ENCODE measurements at places on chromosomes 3 and 15.

- DNase-seq, result no peak
These were observed 16.6 kb downstream of the ABTB1 start for GRCh38 chr3:127689266-127689860.

GRCh38 chr3:111616417-111617105 is 21.4 kb upstream of the ZBED2 start:
- DNase-seq, result no peak

GRCh38 chr15:63025460-63025859 is 17.1 kb upstream of the TPM1 start:
- no peak for DNase-seq

GRCh38 chr15:25783607-25784540 is 79.3 kb downstream of the ATP10A start:
- DNase-seq, result no peak

DNA sequence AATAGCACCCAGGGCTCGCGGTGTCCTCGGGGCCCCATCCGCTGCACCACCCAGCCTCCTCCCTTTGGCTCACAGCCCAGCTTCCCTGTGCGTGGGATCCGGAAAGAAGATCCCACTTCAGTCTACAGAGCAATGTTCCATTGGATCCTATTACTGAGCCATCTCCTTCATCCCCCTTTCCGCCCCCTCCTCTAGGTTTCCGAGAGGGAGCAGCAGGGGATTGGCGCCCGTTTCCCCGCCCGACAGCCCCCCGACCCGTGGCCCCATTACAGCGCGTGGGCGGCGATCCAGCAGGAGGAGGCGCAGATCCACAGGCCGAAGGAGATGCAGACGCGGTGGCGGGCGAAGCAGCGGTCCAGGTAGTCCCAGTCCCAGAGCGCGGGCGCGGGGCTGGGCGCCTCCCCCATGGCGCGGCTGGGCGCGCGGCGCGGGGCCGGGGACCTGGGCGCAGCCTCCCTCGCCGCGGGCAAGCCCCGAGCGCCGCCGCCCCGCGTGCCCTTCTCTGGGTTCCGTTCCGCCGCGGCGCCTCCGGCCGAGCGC is 340 bp downstream of the TMEM44 start:
- peak; percentile 7 for DNase-seq

DNA sequence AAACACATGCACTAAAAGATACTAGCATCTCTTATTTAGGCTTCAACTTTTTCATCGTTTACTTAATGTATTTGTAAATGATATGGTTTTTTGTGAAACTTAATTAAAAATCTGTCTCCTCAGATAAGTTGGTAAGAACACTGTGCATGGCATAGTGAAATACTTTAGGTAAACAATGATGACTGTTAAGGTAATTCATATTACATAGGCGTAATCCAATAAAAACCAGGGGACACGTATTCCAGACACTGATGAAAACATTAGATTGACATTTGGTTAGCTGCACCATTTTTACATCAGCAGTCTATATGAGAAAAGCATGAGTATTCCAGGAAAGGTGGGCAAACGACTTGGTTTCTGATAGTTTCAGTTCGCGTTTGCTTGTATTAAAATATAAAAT is 170.0 kb downstream of the MBNL1 start:
- DNase-seq, result no peak

- no peak for DNase-seq
These were observed 30.6 kb downstream of the FLNB start for GRCh38 chr3:58038675-58039292.

GRCh38 chr15:85129881-85130280 is 148.2 kb downstream of the PDE8A start:
- no peak for DNase-seq

- DNase-seq, result no peak
These were observed 15.2 kb upstream of the CD47 start for GRCh38 chr3:108106031-108106430.

- no peak for DNase-seq
These were observed 560.1 kb downstream of the NLGN1 start for GRCh38 chr3:173957646-173958045.

Measured in NCI-H1694 (cell line).